SK-MEL-5 (cell line): ENCODE measurements at places on chromosomes 1 and 21.

DNA sequence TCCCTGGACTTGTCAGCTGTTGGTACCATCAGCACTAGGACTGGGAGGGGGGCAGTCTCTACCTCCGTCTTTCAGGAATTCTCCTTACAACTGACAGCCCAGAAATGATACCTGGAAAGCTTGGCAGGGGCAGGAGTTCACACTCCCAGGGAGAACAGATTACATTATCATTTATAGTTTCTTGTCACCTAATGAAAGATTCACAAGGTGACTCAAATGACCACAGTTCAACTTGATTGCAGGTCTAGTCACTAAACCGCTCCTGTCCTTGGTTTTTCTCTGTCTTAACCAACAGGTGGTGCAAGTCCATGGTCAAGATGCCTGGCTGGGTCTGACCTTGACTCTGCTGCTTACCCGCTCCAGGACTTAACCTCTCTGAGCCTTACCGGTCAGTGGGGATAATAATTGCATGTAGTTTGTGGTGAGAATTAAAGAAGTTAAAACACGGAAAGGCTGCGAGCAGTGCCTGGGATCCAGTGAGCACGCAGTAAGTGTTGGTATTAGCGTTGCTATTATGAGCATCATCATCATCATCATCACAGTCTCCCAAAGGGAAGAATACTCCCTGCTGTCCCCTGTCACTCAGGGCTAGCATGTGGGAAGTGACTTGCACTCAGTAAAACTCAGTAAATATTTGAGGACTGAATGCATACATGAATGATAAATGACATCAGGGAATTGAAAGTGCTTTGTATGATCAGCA is 125.3 kb upstream of the CD34 start:
- DNase-seq = peak; percentile 60

DNA sequence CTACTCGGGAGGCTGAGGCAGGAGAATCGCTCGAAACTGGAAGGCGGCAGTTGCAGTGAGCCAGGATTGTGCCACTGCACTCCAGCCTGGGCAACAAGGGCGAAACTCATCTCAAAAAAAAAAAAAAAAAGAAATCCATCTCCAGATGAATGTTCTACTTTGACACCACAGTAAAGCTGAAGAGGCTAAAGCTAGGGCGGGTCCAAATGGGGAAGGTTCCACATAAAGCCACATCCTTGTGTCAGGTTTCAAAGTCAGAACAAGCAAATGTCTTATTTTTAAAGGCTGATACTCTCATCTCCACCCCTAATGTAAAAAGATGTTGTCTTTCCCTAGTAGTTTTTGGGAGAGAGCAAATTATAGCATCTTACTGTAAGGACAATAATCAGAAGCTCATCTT is 4.4 kb upstream of the WARS2 start:
- DNase-seq = no peak

DNA sequence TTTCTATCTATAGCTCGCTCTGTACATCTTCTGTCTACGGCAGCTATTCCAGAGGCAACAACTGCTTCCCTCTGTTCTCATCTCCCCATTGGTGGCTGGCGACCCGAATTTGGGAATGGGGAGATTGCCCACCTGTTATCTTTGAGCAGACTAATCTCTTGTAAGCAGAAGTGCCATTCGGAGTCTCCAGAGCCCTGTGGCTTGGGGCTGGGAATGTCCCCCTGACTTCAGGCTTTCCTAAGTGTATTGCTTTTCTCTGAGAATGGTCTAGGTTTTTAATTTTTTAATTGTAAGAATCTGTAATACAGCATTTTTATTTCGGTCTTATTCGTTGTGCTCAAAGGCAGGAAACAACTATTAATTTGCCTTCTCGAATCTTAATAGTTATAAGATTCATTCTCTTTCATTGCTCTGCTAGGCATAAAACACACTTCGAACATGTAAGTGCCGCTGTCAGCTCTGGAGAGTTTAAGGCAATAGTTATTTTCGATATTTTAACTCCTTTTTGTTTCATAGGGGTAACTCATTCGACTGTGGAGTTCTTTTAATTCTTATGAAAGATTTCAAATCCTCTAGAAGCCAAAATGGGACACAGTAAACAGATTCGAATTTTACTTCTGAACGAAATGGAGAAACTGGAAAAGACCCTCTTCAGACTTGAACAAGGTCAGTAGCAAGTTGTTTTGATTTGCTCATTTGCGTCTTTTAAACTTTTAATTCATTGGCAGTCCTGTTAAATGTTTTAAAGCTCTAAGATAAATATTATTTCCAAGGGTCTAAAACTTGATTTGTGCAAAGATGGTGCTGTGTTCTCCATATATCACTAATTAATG is 514 bp downstream of the AGL start:
- no peak for DNase-seq

DNA sequence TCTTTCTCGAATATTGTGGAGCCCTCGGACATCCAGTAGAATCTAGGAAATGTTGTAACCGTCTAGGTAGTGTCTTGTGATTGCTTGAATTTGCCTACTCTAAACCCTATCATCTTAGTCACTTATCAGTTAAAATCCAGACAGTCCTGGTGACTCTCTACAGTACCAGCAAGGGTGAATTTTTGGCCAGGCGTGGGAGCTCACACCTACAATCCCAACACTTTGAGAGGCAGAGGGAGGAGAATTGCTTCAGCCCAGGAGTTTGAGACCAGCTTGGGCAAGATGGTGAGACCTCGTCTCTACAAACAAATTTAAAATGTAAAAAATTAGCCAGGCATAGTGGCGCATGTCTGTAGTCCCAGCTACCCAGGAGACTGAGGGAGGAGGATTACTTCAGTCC is 230.9 kb downstream of the CHRM3 start:
- DNase-seq = no peak

- no peak for DNase-seq
Measured at GRCh38 chr21:39644062-39644560, 31.4 kb downstream of the B3GALT5 start.

- no peak for DNase-seq
Measured at GRCh38 chr1:162062542-162063015, 6.9 kb upstream of the NOS1AP start.

- DNase-seq = no peak
Measured at GRCh38 chr1:220818421-220819173, 31.9 kb downstream of the MTARC1 start.

- DNase-seq = no peak
Measured at GRCh38 chr1:58005212-58005611, 541.3 kb downstream of the OMA1 start.

GRCh38 chr1:118890851-118891384 is 97.2 kb downstream of the TBX15 start:
- DNase-seq = no peak

GRCh38 chr21:29521872-29522271 is 223.2 kb downstream of the BACH1 start:
- peak; percentile 78 for DNase-seq

- DNase-seq = no peak
Measured at GRCh38 chr1:192861860-192862259, 53.0 kb downstream of the RGS2 start.

DNA sequence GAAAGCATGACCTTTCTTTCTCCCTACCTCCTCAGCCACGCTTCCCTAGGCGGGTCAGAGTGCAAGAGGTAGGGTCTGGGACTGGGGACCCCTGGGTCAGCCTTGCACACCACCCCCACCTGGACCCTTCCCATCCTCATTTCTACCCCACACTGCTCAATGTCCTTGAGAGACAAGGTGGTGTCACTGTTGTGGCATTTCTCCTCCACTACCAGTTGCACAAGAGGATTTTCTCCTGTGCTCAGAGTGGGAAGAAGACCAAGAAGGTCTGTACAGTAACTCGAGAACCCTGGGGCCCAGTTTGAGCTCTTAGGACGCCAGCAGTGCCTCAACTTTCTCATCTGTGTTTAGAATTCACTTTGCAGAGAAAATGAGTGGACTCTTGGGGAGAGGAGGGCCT is 49.4 kb upstream of the CD34 start:
- no peak for DNase-seq

- DNase-seq = no peak
Measured at GRCh38 chr1:204401730-204402129, 9.9 kb downstream of the PPP1R15B start.

GRCh38 chr1:157585984-157586383 is 11.9 kb downstream of the FCRL4 start:
- no peak for DNase-seq

DNA sequence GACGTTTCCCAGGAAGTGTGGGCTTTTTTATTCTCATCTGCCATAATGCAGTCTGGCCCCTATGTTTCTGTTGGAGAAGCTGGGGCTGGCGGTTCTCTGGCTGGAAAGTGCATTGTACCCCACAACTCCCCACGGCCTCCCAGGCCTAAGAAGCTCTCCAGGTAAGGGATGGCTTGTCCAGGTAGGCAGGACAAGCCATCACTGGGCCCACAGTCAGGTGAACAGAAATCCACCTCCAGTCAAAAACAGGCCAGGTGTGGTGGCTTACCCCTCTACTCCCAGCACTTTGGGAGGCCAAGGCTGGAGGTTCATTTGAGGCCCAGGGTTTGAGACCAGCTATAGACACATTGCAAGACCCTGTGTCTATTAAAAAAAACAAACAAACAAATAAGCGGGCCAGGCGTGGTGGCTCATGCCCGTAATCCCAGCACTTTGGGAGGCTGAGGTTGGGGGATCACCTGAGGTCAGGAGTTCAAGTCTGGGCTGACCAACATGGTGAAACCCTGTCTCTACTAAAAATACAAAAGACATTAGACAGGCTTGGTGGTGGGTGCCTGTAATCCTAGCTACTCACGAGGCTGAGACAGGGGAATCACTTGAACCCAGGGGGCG is 3.1 kb upstream of the WNT9A start:
- DNase-seq = no peak

GRCh38 chr1:31581821-31582810 is 5.8 kb downstream of the TINAGL1 start:
- no peak for DNase-seq

GRCh38 chr1:216812966-216813365 is 89.7 kb upstream of the ESRRG start:
- DNase-seq = peak; percentile 19

DNA sequence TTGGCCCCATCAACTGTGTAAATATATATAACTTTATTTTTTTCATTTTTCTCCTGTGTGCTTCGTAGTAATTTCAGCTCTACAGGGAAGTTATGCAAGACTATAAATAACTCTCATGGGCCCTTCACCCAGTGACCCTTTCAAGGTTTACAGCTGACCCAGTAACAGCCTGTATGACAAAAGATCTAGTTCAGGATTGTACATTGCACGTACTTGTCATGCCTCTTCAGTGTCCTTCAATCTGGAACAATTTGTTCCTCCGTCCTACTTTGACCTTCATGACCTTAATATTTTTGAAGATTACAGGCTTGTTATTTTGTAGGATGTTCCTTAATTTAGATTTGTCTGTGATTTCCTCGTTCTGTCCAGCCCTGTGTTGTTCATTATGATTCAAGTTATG is 40.5 kb downstream of the BRINP2 start:
- no peak for DNase-seq

- DNase-seq = no peak
Measured at GRCh38 chr1:196651079-196651478, 764 bp upstream of the CFH start.

DNA sequence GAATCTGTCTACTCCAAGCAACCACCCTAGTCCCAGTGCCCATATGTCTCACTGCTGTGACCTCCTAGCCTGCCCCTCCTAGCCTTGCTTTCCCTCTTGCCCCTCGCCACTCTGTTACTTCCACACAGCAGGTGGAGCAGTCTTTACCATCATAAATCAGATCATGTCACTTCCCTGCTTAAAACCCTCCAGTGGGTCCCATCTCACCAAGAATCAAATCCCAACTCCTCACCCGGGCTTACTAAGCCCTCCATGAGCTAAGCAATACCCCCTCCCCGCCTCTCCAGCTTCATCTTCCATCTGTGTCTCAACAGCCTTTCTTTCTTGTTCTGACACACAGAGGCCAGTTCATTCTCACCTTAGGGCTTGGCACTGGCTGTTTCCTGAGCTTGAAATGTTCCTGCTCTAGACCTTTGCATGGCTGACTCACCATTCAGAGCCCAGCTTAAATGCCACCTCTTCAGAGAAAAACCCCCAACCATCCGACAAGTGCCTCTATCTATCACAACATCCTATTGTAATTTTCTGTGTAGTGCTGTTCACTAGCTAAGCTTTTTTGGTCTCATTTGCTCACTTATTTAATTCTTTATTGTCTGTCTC is 22.3 kb downstream of the KNCN start:
- DNase-seq = peak; percentile 7

- no peak for DNase-seq
Measured at GRCh38 chr1:198867182-198867581, 228.3 kb downstream of the PTPRC start.

DNA sequence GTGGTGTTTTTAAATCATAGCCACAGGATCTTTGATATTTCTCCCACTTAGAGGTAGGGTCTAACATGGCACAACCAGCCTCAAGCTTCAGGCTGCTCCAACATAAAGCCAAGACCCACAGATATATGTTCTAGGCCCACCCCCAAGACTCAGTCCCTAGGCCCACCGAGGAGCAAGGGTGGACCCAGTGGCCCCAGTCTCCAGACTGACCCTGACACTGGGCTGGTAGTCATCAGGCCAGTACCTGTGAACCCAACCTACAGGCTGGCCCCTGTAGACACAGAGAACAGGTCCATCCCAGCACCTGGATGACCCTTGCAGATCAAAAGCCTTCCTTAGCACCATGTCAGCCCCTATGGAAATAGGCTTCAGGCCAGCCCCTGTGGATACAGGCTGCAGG is 60.5 kb downstream of the NEGR1 start:
- no peak for DNase-seq

DNA sequence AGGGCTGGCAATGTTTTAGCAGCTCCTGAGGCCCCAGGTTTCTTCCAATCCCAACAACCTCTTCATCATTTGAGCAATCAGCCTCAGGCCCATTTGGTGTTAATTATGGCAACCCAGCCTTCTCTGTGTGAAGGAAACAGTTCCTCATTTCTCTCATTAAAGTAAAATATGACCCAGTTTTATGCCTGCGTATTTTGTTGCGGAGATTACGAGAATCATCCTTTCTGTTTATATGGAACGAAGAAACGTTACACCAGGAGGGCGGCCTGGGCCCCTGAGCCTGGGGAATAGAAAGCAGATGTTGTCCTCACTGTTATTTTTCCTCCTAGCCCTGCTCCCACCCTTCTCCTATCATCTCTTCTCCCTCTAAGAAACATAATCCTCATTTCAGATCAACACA is 332.2 kb upstream of the USP24 start:
- no peak for DNase-seq

DNA sequence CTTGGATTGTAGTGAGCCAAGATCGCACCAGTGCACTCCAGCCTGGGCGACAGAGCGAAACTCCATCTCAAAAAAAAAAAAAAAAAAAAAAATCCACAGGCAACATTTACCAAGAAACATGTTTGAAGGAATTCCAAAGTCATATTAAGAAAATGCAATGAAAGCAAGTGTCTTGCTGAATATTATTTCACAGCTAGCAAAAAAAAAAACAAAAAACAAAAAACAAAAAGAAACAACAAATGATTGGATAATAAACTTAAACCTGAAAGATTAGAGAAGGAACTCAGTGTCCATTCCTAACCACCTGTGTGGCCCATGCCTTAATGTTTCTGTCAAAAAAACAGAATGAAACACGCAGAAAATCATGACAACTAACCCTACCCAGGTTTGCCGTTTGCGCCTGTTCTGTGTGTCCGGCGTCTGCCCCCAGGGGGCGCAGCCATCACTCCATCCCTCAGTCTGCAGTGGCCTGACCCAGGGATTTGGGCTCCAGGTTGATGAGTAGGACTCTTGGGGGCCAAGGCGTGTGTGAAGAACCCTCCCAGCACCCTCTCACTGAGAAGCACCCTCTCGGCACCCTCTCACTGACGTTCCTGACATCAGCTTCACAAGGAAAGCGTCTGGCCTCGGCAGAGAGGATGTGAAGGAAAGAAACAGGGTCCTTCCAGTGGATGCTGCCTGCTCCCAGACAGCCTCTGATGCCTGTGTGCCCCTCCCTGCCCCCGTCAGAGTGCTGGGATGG is 19.2 kb upstream of the PTTG1IP start:
- DNase-seq = peak; percentile 59
